Left lung (tissue), 14 donors: ENCODE measurements at places on chromosomes 16 and 17. TPM values are rescaled to one million over a fixed set of nuclear protein-coding genes. Genes with fewer than 3 reads are reported as not detected.

DNA sequence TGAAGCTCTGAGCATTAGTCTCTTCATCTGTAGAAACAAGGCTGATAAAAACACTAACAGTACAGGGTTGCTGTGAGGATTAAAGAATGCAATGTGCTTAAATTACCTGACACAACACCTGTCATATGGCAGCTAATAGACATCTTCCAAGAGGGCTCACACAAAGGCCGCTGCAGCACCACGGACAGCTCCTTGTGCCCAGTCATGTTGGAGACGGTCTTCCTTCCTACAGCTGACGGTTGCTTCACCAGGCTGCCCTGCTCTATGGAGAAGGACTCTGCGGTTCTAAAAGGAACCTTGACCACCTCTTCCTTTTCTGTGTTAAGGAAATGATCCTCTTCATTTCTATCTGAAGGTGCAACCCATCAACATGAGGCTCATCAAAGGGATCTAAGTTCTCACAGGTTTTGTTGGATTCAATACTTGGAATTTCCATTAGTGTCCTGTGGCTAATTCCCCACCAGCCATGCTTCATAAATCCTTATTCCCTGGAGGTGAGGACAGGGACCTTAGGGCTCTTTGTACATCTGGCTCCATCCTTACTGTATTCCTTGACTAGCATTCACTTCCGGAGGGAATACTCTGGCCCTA is 138.9 kb upstream of the CES5A start:
- DNase-seq = peak; percentile 75

GRCh38 chr17:50186661-50187393 is 14.6 kb downstream of the COL1A1 start:
- no peak for DNase-seq

- DNase-seq = no peak
Measured at GRCh38 chr16:62102588-62102987, 66.3 kb upstream of the CDH8 start.

DNA sequence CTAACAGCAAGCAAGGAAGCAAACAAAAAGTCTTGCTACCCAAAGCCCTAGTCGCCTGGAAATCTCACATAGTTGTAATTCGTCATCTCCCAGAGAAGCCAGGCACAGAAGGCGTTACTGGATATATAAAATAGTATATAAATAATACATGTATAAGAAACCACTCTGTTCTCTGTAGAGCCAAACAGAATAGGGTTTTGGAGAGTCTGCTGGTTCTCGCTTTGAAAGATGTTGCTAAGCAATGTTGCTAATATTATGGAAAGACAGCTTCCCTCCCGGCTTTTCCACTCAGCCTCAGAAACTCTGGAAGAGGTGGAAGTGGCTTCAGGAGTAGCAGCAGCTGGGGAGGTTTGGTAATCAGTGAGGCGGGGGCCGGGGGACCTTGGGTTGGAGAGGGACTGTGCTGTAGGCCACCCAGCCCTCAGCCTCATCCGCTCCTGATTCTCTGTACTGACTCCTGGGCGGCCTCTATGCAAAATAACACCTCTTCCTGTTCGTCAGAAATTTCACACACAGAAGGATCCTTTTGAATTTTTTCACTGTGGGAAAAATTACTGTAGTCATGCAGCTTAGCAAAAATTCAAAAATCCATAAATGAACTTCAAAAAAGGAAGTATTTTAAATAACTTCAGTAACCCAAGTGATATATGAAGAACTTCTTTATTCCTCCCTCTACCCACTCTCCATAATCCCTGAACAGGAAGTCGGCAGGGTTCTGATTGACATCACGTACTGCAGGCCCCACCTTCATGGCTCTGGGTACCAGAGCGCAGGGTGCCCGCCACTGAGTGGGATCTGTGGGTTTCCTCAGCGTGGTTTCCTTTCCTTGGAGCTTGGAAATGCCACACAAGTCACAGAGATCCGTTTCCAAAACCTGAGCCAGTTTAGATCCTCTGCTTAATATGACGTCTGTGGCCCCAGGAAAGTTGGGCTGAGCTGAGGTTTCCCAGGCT is 51.4 kb downstream of the RAP1GAP2 start:
- no peak for DNase-seq

DNA sequence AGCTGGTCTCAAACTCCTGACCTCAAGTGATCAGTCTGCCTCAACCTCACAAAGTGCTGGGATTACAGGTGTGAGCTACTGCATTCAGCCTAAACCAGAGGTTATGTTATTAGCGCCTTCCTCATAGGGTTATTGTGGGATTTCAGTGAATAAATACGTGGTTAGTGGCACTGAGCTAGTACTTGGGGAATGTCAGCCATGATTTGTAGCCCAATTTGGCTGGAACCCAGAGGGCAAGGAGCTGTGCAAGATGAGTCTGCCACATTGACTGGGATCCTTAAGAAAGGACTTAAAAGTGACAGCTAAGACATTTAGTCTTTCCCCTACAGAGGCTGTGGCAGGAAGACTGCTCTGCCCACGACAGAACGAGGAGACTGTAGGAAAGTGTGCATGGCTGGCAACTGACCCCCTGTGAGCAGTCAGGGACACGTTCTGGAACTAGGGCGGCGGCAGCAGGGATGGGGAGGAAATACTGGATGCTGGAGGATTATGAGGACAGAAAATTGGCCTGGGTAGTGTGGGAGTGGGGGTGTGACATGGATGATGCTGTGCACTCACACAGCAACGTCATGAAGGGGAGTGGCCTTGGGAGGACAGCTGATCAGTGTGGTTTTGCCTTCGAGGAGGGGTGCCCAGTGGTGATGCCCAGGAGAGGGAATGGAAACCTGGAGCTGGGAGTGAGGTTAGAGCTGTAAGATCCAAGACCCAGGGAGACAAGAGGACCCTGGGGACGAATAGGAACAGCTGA is 14.6 kb downstream of the ATP5PD start:
- DNase-seq = peak; percentile 75

DNA sequence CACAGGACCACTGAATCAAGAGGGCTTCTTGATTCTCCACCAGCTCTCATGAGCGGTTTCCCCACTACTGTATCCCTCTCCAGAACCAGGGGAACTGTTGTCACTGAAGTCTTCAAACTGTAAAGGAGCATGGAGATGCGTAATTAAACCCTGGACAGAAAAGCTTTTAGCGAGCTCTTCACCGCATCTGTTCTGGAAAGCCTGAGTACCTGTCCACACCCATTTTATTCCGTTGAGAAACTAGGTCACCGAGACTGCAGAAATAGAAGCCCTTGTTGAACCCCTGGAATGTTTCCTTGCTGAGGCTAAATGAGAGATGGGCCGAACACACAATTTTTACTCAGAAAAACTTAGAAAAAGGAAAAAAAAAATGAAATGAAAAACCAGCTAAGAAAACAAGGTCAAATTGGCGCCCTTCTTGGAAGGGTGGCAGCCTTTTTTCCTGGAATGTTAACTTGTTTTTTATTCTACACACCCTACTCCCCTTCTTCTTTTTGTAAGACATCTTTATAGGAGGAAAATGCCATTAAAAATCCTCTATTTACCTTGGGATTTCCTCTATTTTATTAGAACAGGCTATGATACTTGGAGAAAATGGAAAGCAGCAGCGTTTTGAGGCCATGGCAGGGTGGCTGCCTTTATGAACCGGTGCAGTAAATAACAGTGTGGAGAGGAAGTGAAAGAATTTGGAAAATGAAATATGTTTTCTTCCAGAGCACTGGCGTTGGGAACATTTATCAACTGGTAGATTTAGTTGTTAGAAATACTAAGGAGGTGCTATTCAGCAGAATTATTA is 52.6 kb upstream of the CRISPLD2 start:
- DNase-seq = no peak

DNA sequence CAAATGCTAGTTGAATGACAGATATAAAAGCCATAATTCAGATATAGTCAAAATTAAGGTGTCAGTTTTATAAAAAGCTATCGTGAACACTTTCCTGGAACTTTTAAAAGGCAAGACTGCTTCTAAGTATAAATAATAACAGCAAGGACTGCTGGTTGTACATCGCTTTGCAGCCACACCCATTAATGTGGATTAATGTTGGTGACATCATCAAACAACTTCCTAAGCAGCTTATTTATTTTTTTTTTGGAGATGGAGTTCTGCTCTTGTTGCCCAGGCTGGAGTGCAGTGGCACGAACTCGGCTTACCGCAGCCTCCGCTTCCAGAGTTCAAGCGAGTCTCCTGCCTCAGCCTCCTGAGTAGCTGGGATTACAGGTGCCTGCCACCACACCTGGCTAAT is 4.6 kb downstream of the GNA13 start:
- no peak for DNase-seq

DNA sequence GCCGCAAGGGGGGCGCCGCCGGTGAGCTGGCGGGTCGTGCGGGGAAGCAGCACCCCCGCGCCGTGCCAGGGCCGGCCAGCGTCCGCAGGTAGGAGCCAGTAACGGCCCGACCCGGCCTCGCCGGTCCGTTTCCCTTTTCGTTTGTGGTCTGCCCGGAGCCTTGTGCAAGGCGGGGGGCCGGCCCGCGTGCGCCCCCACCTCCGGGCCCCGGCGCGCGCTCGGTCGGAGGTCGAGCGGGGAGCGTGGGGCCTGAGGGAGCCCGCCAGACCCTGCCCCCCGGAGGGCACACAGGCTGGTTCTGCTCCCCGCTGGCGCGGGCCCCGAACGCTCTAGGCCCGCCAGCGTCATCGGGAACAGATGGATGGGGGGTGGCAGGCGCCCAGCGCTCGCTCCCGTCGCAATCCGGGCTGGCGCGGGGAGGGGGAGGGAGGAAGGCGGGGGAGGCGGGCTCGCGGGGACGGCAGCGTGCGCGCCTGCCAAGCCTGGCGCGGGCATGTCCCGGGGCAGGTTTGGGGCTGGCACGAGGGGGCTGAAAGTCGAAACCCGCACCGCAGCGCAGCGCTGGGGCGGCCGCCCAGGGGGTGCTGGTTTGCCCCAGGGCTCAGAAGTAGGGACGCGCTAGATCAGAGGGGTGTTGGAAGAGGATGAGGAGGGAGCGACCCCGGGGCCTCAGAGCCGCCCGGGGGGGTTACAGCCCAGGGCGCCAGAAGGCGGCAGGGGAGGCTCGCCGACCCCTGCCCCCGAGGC is 1.5 kb upstream of the GSE1 start:
- peak; percentile 93 for DNase-seq

DNA sequence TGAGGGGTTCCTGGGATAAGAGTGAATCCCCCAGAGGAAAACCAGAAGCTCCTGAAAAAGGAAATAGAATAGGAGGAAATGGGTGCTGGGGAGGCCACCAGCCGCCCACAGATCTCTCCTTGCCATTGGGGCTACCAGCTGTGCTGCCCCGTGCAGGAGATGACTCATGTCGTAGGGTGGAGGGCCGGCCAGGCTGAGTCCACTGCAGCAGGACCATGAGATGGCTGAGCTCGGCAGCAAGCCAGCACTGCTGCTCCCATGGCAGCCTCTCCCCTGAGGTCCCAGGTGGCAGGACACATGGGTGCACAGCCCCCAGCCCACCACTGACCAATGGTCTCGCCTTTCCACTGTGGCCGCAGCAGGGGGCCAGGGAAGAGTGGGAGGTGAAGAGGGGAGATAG is 95.5 kb downstream of the GNAO1 start:
- no peak for DNase-seq

GRCh38 chr16:2226245-2226793 is 2.9 kb downstream of the E4F1 start:
- no peak for DNase-seq

- no peak for DNase-seq
Measured at GRCh38 chr17:56700919-56701420, 107.5 kb downstream of the NOG start.

DNA sequence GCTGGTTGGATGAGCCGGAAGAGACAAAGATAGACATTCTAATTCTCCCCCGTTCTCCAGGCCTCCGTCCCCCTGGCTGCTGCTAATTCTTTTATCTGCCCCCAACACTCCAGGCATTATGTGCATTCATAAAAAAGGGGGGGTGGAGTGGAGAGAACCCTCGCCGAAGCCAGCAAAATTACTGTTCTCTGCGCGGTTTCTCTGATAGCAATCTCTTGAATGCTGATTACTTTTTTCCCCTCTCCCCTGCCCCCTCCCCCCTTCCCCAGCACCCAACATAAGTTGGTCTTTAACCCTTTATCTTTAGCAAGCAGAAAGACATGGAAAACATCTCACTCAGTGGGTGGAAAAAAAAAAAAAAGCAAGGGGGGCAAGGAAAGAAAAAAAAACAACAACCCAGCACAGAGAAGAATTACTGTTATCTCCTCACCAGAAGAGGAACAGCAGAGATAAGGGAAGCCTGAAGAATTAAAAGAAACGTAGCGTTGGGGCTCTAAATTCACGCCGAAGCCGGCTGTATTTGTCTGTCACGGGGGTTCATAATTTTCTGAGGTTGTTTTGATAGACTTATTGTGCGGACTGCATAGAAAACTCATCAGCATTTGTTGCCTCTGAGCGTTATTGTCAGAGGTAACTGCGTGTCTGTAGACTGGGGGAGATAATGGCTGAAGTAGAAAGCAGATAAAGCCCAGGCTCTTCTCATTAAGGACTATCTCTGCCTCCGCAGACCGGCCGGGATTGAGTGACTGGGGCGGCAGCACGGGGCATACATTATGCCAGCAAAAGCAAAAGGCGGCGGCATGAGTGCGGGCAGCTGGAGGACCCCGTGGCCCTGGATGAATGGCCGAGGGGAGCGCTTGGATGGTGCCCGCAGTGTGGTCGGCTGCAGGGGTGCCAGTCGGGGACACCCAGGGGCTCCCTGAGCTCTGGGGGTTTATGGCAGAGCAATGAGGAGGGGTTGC is 126.9 kb downstream of the MRM1 start:
- no peak for DNase-seq

Gene NR1D1
- polyA plus RNA-seq = 4.9 TPM

Gene KRT27
- polyA plus RNA-seq = 0.38 TPM

Gene CD79B
- polyA plus RNA-seq = 2.4 TPM

Gene RHBDF1
- polyA plus RNA-seq = 50.0 TPM
